ENCODE measurements at places on chromosomes 7 and 10. TPM values are rescaled to one million over a fixed set of nuclear protein-coding genes. Genes with fewer than 3 reads are reported as not detected.

The ACTL6B gene
- not detected for total RNA-seq

The FOXI2 gene
- total RNA-seq = not detected

The LRRD1 gene
- total RNA-seq = 4.1 TPM

The FBXO24 gene
- total RNA-seq = not detected

The STEAP1 gene
- total RNA-seq = 3.9 TPM

The ZNF804B gene
- total RNA-seq = 7.7 TPM

- DNase-seq = no peak
These were observed 12.0 kb downstream of the CACUL1 start for GRCh38 chr10:118742782-118743181.

DNA sequence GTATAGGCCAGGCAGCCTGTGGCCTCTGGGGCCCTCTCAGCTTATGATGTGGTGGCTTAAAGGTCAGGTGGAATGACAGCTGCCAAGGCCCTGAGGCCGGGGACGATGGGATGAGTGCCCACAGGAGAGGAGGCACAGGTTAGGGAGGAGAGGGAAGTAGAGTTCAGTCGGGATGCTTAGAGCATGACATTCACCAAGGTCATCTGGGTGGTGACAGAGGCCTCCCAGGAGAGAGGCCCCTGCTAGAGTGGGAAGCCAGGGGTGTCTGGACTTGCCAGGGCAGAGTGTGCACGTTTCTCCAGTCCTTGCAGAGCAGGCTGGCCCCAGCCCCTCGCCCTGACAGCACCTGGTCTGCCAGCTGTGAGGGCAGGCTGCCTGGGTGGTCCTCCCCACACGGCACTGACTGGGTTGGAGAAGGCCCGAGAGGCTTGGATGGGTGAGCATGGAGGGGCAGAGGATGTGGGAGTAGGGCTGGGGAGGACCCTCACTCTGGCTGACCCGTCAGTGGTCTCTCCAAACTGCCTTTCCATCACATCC lies 1.5 kb downstream of the CALHM1 start:
- DNase-seq = no peak

- DNase-seq = no peak
These were observed 124.5 kb downstream of the C10orf105 start for GRCh38 chr10:71594934-71595571.

All from umbilical cord (tissue), 2 donors.